CD4-positive, alpha-beta memory T cell (primary cell): ENCODE measurements at places on chromosomes 3 and 15. TPM values are rescaled to one million over a fixed set of nuclear protein-coding genes. Genes with fewer than 3 reads are reported as not detected.
A peak's percentile ranks its signal among the peaks of the same experiment; 100 is the strongest.

DNA sequence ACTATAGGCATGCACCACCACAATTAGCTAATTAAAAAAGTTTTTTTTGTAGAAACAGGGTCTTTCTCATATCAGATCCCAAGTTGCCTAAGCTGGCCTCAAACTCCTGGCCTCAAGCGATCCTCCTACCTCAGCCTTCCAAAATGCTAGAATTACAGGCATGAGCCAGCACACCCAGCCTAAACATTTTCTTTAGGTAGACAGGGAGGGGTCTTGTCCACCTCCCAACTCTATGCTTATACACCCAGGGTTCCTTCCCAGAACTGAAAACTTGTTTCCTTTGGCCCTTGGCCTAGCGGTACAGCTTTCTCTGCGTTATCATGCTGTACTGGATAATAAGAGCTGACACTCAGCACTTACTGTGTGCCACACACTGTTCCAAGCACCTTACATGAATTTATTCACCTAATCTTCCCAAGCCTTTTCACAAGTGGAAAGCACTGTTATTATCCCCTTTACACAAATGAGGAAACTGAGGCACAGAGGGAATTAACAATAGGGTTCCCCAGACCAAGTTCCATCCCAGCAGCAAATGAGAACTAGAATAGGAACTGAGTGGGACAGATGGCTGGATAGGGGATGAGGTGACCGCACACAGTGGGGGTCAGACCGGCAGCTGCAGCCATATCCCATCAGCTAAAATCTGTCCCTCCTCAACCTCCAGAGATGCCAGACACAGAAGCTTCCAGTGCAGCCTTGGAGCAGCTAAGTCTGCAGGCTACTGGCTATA is 150.8 kb downstream of the MEGF11 start:
- no peak overlapping the region for H3K27ac ChIP-seq
- H3K4me3 ChIP-seq: no peak overlapping the region
- H3K36me3 ChIP-seq: no peaks in the 10 kb centered on the region

DNA sequence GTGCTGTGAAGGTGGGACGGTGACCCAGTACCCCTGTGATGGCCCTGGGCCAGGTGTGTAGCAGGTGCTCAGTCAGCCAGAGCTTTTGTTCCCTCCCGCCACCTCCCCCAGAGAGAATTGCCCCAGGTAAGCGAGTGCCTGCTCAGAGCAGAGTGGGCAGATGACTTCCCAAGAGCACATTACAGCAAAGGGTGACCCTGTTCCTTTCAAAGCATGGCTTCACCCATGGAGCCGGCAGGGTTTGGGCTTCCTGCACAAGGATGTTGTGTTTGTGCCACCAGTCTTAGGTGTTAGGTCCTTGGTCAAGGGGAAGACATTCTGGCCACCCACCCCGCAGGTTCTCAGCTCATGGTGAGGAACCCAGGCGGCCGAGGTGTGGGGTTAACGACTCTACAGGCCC is 30.7 kb downstream of the SLC6A6 start:
- no peaks in the 10 kb centered on the region for H3K36me3 ChIP-seq
- H3K4me3 ChIP-seq: peak overlapping the region; percentile 27
- peak overlapping the region; percentile 98 for H3K27ac ChIP-seq

Gene IL5RA
- 0.33 TPM for total RNA-seq

Gene OR4F6
- total RNA-seq: not detected

Gene ZNF774
- total RNA-seq: 0.81 TPM

Gene VGLL4
- total RNA-seq: 29.2 TPM

DNA sequence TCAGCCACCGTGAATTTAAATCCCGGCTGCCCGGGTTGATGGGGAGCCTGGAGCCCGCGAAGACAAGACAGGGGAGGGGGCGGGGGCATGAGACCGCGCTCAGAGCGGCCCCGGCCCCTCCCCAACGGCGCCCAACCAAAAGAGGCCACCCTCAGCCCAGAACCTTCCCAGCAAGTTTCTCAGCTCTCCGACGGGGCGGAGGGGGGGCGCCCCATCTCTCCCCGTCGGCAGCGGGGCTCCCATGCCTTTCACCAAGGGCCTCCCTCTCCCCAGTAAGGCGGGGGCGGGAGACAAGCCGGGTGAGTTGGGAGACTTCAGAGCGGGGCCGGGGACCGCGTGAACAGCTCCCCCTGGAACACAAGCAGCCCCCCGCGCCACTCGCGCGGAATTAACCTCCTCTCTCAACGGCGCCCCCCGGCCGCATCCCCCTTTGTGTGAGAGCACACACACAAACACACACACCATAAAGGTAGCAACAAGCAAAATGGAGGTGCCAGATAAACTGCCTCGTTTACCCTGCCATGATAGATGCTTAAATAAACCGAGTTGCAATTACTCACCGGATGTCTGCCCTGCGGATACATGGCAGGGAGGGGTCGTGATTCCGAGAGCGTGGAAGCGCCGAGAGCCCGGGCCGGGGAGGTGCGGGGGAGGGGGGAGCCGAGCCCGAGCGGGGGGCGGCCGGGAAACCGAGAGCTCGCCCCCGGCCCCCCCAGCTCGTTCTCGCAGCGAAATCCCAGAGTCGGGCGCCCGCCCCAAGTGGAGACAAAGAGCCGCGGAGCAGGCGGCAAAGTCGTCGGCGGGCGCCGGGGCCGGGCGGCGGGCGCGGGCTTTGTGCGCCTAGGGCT is 1.3 kb downstream of the TLE3 start:
- H3K27me3 ChIP-seq: no peaks in the 10 kb centered on the region
- H3K27ac ChIP-seq: peak overlapping the region; percentile 88
- peaks cover 9% of the 10 kb centered on the region for H3K36me3 ChIP-seq
- peaks cover 65% of the 10 kb centered on the region for H3K4me1 ChIP-seq
- peak overlapping the region; percentile 84 for H3K4me3 ChIP-seq

- no peaks in the 10 kb centered on the region for H3K36me3 ChIP-seq
- H3K27me3 ChIP-seq: no peaks in the 10 kb centered on the region
- no peak overlapping the region for H3K27ac ChIP-seq
- no peaks in the 10 kb centered on the region for H3K4me1 ChIP-seq
Measured at GRCh38 chr15:38598749-38599148, 34.1 kb upstream of the RASGRP1 start.

- H3K4me1 ChIP-seq: peaks cover 74% of the 10 kb centered on the region
- H3K27me3 ChIP-seq: no peaks in the 10 kb centered on the region
- no peak overlapping the region for H3K27ac ChIP-seq
- H3K4me3 ChIP-seq: no peak overlapping the region
- DNase-seq: no peak
- no peaks in the 10 kb centered on the region for H3K36me3 ChIP-seq
Measured at GRCh38 chr3:16917256-16917935, 32.6 kb downstream of the PLCL2 start.

GRCh38 chr15:27081676-27082418 is 110.9 kb downstream of the GABRG3 start:
- H3K36me3 ChIP-seq: no peaks in the 10 kb centered on the region
- H3K4me3 ChIP-seq: no peak overlapping the region
- DNase-seq: no peak
- H3K27me3 ChIP-seq: no peaks in the 10 kb centered on the region
- no peaks in the 10 kb centered on the region for H3K4me1 ChIP-seq

DNA sequence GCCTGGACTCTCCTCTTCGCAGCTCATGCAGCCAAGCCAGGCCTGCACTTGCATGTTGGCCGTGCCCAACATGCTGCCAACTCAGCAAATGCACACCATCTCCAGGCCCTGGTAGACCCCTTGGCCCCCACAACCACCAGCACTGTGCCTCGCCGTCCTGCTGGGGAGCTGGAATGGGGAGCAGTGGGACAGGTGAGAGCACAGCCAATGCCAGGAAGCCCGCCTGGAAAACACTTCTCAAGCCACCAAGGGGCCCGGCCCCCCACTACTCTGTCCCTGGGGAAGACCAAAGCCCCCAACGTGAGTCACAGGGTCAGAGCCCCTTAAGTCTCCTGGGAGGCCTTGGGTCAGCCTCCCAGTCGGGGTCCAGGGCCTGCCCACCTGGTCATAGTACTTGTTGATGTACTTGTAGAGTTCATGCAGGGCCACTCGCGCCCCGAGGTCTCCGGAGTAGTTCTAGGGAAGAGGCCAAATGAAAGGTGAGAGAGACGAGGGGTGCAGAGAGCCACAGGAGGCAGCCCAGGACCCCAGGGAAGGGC is 24.5 kb downstream of the PLXNB1 start:
- no peaks in the 10 kb centered on the region for H3K4me1 ChIP-seq
- no peak overlapping the region for H3K4me3 ChIP-seq
- H3K27me3 ChIP-seq: no peaks in the 10 kb centered on the region
- H3K36me3 ChIP-seq: no peaks in the 10 kb centered on the region

- no peaks in the 10 kb centered on the region for H3K36me3 ChIP-seq
- DNase-seq: no peak
- H3K27me3 ChIP-seq: no peaks in the 10 kb centered on the region
- H3K27ac ChIP-seq: no peak overlapping the region
- H3K4me1 ChIP-seq: peaks cover 7% of the 10 kb centered on the region
Measured at GRCh38 chr15:84572231-84572630, 28.6 kb upstream of the ZSCAN2 start.

Gene ST6GAL1
- 232 TPM for total RNA-seq

DNA sequence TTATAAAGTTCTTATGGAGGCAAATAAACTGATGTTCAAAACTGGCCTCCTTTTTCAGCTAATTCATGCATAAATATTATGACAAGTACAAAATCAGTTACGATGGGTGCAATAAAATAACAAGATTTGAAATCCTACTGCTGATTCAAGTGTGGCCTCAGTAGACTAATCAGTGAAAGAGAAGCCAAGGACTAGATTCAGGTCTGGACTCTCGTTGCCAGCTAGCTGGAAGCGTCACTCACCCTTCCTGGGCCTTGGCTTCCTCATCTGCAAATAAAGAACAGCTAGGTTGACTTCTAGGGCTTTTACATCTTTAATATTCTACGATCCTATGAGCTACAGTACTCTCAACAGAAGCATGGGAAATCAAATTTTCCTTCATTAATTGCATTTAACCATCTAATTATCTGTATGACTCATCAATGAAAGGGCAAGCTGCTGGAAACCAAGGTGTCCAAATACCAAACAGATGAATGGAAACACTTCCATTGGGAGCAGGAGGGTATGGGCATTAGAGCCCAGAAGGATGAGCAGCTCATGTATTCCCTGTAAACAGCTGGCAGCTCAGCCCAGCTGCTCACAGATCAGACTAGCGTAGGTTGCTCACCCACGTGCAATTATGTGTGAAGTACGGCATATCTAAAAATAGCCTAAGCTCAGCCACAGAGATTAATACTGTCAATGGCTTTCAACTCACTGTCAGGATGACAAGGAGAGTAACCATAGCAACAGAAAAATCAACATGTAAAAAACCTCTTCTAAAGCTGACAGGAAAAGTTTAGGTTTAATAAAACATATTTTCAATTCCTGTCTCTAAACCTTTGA is 294.8 kb downstream of the PLCL2 start:
- no peak overlapping the region for H3K27ac ChIP-seq
- H3K4me3 ChIP-seq: no peak overlapping the region
- peaks cover 14% of the 10 kb centered on the region for H3K4me1 ChIP-seq
- DNase-seq: peak; percentile 24
- H3K36me3 ChIP-seq: no peaks in the 10 kb centered on the region

Gene NR1I2
- total RNA-seq: 0.49 TPM

- no peaks in the 10 kb centered on the region for H3K27me3 ChIP-seq
- no peak overlapping the region for H3K27ac ChIP-seq
- DNase-seq: no peak
Measured at GRCh38 chr15:85354461-85354860, 25.9 kb upstream of the AKAP13 start.

DNA sequence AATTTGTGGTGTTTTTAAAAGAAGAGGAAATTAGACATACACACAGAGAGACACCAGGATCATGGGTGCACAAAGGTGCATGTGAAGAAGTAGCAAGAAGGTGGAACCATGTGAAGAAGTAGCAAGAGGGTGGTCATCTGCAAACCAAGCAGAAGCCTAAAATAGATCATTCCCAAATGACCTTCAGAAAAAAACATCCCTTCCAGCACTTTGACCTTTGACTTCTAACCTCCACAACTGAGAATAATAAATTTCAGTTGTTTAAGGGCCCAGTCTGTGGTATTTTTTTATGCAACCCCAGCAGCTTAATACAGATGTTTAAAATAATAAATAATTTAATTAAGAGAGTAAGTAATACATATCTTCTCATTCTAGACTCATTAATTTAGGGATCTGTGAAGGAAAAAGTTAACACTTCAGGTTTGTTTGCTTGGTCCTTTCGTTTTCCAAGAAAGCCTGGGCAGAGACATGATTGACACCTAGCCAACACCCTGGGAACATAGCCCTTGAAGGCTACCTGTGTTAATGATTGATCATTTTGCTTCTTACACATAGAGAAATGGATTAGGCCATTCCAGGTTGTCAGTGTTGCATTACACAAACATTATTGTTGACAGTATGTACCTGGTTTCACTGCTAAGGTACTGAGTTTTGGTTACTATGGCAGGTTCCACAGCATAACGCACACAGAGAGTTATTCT is 1331.2 kb upstream of the GBE1 start:
- no peak overlapping the region for H3K27ac ChIP-seq
- H3K27me3 ChIP-seq: no peaks in the 10 kb centered on the region
- no peak for DNase-seq
- H3K36me3 ChIP-seq: no peaks in the 10 kb centered on the region

Gene LACTB
- 12.1 TPM for total RNA-seq

GRCh38 chr15:34591306-34591705 is 7.9 kb upstream of the GOLGA8B start:
- H3K27ac ChIP-seq: no peak overlapping the region
- peaks cover 5% of the 10 kb centered on the region for H3K4me1 ChIP-seq
- no peaks in the 10 kb centered on the region for H3K27me3 ChIP-seq
- no peaks in the 10 kb centered on the region for H3K36me3 ChIP-seq
- DNase-seq: no peak

Gene CD47
- total RNA-seq: 226 TPM

Gene CRYGS
- 12.1 TPM for total RNA-seq

- no peaks in the 10 kb centered on the region for H3K27me3 ChIP-seq
- no peaks in the 10 kb centered on the region for H3K4me1 ChIP-seq
Measured at GRCh38 chr3:132342610-132343009, 25.4 kb downstream of the ACP3 start.

Gene TGM5
- total RNA-seq: not detected

DNA sequence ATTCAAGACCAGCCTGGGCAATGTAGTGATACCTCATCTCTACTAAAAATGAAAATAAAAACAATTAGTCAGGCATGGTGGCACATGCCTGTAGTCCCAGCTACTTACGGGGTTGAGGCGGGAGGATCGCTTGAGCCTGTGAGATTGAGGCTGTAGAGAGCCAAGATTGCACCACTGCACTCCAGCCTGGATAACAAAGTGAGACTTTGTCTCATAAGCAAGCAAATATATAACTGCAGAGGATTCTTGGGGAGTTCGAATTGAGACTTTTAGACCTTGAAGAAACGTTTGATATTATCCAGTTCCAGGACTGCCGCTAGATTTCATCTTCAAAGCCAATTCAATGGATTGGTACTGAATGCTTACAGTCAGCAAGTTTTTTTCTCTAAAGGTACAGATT is 11.9 kb upstream of the RARB start:
- no peak overlapping the region for H3K4me3 ChIP-seq
- no peaks in the 10 kb centered on the region for H3K27me3 ChIP-seq
- H3K27ac ChIP-seq: no peak overlapping the region
- no peaks in the 10 kb centered on the region for H3K36me3 ChIP-seq
